NCI-H1105 (cell line): ENCODE measurements at places on chromosomes 5 and 9.

- peak; percentile 16 for DNase-seq
These were observed 849 bp downstream of the RORB start for GRCh38 chr9:74497748-74498620.

GRCh38 chr9:125752070-125752628, 5.0 kb downstream of the PBX3 start:
- peak; percentile 57 for DNase-seq

DNA sequence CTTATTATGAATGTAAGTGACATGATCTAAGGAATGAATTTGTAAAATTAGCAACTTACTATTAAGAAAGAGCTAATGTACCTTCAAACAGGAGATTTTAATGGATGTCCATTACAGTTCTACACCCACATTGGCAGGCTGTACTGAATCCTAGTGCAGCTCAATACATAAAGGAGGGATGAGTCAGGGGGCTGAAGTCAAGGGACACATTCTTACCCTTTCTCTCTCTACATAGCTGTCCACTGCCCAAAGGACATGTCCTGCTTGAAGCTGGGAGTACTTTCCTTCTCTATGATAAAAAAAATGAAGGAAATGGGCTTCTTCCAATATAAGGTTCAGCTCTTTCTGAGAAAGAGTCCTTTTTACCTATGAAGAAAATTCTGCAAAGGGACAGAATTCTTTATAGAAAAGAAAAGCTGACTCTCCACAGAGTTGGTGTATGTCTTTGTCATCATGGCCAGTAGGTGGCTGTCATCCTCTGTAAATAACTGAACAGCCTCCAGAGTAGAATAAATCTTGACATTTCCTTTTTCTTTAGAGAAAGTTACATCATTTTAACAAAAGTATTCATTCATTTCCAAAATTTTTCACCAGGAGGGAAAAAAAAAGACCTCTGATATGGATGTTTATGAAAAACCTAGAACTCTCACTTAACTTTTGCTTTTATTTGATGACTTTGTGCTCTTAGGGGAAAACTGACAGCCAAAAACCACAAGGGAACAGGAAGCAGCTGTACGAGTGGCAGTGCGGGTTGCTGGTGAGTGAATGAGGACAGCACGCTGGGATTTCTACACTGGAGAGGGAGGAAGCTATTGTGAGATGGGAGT, 13.1 kb upstream of the IFNA14 start:
- DNase-seq: peak; percentile 0

DNA sequence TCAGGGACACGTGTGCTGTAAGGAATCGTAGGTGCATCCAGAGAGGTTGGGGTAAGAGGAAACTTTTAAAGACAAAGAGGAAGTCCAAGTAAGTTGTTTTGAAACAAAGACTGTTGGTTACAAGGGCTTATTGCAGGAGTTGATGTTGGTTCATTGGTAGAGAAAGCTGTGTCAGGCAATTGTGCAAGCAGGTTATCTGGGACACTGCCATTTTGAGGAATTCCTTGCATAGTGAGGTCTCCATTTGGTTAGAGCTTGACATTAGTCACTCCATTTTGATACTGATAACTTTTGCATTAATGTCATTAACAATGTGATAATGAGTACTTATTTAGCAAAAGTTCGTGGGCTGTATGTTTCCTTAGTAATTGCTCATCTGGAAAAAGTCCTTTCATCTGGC, 24.9 kb downstream of the CNOT6 start:
- DNase-seq: no peak

- DNase-seq: no peak
These were observed 133.6 kb downstream of the MLLT3 start for GRCh38 chr9:20488691-20489090.

DNA sequence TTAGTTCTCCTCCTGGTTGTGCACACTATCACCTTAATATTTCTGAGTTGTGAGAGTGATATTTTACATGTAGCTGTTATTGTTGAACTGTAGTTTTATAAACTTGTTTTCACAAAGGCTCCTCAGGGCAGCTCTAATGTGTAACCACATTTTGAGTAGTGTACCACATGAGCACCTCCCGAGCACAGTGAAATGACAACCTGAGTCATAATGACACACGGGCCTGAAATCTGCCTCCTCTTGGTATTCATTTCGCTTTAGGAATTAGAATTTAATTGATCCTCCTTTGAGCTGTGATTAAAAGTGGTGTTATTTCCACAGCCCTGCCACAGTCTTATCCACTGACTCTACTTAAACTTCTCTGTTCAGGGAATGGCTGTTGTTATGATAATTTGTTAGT, 7.9 kb downstream of the MTRR start:
- DNase-seq: no peak

- DNase-seq: no peak
These were observed 14.0 kb downstream of the SEC61B start for GRCh38 chr9:99235926-99236634.

DNA sequence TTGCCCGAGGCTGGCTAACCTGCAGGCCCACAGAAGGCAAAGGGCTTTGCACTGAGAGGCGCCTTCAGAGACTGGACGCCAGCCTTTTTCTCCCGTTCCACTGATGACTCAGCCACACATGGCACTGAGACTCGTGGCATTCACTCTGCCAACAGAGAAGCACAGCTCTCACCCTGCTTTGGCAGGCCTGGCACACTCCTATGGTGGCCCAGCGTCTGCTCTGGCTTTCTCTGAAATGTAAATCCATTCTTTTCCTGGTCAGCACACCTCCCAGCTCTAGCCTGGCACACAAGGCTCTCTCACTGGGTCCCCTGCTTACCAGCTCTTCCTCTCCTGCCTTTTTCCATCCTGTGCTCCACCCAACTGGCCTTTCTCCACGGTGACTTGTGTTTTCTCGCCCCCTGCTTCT, 5.9 kb upstream of the MELK start:
- DNase-seq: no peak

GRCh38 chr5:44933686-44934085, 124.9 kb downstream of the MRPS30 start:
- no peak for DNase-seq

- no peak for DNase-seq
These were observed 57.3 kb downstream of the TRIO start for GRCh38 chr5:14200312-14200990.

DNA sequence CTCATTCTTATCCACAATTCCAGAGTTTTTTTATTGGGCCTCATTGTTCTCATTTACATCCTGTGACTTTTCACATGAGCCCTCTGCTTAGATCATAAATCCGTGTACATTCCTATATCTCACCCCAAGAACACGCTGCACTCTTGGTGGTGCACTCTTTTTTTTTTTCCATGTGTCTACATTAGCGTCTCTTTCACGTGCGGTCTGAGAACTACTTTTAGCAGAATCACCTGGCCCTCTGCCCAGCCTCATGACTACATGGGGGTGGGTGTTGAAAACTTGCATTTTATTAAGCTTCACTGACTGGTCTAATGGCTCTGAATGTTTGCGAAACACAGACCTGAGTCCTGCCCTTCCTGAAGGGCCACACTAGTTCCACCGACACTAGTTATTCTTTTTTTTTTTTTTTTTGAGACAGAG, 18.6 kb downstream of the C9orf57 start:
- DNase-seq: peak; percentile 71

DNA sequence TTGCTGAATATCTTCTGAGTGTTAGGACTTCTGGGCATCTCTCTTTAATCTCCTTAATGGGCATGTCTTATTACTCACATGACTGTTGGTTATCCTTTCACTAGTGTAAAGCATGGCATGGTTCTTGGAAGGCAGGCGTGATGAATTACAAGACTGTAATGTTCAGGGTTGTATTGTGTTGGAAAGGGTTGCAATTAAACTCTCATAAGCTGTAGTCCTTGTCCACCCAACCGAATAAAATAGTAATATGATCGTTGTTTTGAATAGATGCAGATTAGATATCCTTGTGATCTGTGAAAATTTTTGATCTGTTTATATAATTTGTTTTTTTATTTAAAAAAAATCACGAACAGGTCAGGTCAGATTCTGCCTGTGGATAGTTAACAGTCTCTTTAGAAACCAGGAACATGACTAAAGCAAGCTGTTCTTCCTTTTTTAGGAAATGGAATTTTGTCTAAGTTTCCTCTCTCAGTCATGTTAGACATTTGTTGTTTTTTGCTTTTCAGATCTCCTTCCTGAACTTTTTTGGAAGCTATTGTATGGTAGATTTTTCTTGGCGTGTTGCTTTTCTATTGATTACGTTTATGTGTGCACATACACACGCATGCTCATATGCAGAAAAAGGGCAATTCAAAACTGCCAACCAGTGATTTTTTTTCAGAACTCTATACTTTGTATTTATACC, 121.8 kb downstream of the ARHGEF28 start:
- DNase-seq: no peak

- DNase-seq: no peak
These were observed 16.0 kb downstream of the INSYN2B start for GRCh38 chr5:169964246-169964645.

DNA sequence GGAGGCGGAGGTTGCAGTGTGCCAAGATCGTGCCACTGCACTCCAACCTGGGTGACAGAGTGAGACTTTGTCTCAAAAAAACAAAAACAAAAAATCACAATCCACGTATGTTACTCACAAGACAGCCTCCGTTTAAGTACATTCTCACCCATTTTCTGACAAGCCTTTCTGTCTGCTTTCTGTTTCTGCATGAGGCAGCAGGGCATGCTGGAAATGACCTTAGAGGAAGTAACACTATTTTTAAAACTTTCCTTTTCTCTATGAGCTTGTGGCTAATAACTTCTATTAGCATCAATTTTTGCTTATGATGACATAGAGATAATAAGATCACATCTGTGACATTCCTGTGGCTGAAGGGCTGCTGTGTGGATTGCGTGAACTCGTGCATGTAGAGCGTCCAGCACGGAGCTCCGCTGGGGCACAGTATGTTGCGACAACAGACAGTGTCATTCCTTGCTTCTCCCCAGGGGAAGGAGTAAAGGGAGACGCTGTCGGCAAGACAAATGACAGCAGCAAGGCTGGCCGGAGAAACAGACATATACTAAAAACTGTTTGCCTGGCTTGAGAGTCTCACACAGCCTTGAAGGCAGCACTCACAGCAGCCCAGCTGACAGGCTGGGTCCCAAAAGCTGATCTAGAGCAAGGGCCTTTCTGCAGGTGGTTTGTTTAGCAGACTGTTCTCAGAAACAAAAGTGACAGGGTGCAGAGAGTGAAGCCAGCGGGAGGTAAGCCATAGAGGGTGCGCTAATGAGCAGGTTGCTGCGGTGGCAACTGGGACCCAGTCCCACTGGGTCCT, 1.6 kb downstream of the BTNL3 start:
- DNase-seq: no peak

DNA sequence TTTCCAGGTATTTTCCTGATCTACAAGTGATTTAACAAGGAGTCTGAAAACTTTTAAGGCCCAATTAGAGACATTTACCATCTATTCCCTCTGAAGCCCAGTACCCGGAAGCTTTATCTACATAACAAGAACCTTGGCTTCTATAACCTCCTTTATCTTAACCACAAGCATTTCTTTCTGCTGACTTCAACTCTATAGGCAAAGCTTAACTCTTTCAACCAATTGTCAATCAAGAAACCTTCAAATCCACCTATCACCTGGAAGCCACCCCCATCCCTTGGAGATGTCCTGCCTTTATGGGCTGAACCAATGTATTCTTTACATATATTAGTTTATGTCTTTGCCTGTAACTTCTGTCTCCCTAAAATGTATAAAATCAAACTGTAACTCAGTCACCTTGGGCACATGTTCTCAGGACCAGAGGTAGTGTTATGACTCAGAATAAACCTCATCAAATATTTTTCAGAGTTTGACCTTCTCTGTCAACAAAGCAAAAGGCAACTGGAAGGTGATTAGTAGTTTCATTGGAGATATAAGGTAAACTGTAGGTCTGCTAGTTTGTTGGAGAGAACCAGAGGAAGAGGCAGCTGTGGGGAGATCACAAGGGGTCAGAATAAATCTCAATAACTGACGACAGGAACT, 13.0 kb upstream of the RIMOC1 start:
- DNase-seq: no peak

DNA sequence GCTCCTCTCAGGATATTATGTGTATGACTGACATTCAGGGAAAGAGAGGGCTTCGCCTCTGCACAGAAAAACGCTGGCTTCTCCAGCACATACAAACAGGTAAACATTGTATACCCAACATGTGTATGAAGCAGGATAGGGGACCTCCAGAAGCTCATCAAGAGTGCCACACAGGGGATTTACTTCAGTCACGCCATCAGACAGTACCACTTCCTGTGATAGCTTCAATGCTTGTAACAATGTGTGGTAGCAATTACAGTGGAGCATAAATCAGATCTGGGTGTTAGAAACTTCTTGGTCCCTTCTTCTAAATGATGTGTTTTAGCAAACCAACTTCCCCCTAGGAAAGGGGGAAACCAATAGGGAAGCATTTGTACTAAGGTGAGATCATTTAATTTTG, 160.8 kb downstream of the TSSK1B start:
- no peak for DNase-seq

DNA sequence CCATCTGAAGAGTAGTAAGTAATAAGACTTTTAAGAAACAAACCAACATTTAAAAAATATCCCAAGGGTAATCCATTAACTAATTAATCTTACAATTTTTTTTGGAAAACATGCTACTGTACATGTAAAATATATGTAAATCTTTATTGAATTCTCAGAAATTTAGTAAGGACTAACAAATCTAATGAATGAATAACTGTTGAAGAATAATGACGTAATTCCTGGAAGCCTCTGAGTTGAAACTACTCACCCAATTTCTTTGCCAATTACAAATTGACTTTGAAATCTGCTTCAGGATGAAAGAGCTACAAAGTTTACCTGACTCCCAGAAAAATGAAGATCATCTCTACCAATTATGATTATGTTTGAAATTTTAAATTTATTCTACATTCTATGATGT, 21.1 kb downstream of the FBN2 start:
- no peak for DNase-seq

- no peak for DNase-seq
These were observed 41.9 kb downstream of the MOCS2 start for GRCh38 chr5:53067641-53068040.

DNA sequence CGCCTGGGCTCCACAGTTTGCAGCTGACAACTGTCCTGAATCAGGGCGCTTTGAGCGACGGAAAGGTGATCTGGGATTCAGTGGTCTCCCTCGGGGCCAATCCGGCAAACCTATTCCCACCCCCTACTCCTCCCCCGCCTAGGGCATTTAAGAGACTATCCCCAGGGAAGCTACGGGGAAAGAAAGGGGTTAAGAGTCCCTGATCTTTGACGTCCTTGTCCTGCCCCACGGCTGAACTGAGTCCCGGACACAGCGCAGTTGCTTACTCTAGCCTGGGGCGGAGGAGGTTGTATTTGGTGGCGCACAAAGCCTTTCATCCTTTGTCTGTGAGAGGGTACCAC, 3.4 kb downstream of the RORB start:
- DNase-seq: no peak

GRCh38 chr5:34037726-34038125, 5.3 kb downstream of the C1QTNF3 start:
- DNase-seq: no peak

- DNase-seq: no peak
These were observed 17.2 kb upstream of the AFAP1L1 start for GRCh38 chr5:149254506-149254905.
